ENCODE measurements at places on chromosomes 1 and 21.

DNA sequence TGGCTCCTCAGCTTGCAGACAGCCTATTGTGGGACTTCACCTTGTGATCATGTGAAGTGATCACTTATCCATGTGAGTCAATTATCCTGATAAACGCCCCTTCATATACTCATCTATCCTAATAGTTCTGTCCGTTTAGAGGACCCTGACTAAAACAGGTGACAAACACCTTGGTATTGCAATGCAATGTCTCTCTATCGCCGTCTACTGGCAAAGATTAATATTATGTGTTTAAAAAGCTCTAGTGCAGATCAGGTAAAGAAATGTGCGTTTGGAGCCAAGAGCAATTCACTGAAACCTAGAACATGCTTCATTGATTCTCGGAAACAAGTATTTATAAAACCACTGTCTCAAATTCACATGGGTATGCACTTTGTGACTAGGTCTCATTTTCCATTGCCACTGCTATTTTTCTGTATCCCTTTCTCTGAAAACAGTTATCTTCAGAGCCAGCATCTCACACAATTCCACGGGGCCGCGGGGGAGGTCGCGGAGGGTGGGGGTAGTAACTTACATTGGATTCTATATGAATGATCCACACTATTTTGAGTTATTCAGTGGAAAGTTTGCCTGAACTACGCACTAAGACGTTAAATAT lies 554.6 kb upstream of the NCAM2 start:
- no peak for DNase-seq

DNA sequence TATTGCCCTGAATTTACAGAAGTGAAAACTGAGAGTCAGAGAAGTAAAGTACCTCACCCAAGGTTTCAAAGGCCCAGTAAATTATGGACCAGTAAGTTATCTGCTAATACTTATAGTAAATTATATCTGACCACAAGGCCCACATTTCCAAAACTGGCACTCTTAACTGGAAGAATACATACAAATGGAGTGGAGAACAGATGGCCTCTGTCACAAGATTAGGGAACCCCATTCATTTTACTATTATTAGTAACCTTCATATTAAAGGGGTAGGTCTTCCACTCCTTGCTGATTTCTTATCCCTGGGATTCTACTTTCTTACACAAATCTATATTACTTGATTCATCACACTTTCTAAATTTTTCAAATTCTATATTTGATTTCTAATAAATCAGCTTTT lies 588.8 kb downstream of the NEGR1 start:
- no peak for DNase-seq

DNA sequence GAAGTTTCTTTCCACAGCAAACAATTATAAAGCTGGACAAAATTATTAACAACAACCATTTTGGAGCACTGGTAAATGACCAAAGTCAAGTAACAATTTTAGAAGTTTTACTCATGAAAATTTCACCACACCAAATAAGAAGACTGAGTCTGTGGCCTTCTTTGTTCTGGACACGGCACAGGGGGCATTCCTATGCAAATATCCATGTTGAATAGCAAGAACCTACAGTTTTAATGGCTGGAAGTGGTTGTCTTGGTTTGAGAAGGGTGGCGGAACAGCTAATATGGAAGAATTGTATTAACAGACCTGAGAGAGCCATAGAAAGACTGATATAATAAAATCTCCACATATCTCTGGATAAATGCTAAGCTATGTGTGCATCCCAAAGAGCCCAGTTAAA lies 29.4 kb upstream of the GADD45A start:
- no peak for DNase-seq

GRCh38 chr1:225114354-225114990 lies 185.0 kb downstream of the DNAH14 start:
- DNase-seq, result no peak

- no peak for DNase-seq
Measured at GRCh38 chr1:61320575-61320974, 238.2 kb downstream of the NFIA start.

GRCh38 chr1:43152866-43153265 lies 19.2 kb downstream of the EBNA1BP2 start:
- no peak for DNase-seq

DNA sequence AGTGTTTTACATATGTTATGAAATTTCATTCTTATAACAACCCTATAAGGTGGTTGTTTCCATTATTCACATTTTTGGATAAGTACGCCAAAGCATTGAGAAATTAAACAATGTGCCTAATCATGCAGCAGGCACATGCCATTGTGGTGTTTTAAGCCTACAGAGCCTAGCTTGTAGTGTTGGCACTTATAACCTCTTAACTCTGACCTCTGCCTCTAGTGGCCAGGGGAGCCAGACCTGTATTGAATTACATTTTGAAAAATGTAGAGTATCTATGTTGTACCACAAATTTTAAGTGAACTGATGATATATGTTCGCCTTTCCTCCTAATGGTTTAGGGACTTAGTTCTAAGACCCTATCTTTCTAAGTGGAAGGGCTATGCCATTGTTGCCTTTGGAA lies 61.0 kb downstream of the KCNK2 start:
- no peak for DNase-seq

- DNase-seq, result no peak
Measured at GRCh38 chr1:237205400-237206064, 163.5 kb downstream of the RYR2 start.

DNA sequence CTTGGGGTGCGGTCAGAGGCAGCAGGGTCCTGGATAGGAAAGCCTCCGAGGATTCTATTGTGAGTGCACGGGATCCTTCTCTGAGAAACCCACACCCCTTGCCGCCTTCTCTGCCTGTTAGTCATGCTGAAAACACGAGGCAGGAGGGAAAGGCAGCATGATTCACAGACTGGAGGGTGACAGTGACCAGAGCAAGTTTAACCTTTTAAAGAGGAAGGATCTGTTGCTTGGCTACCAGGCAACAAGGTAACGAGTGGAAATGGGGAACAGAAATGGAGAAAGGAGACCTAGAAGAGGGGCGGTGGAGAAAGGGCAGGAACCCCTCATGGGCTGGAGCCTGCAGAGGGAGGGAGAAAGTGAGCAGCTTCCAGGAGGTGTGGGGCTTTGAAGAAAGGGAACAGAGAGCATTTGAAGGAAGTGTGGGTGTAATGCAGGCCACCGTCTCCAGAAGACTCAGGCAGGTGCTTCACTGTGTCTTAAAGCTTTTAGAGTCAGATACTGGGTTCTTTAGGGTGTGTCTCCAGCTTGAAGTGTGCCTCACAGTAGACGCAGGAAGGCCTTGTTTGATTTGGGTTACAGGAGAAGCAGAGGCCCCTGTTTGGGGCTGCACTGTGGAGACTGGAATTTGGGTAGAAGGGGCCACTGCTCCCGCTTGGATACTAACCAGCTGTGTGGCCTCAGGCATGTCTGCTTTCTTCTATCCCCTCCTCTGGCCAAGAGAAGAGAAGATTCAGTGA lies 19.1 kb downstream of the OPTC start:
- peak; percentile 36 for DNase-seq

DNA sequence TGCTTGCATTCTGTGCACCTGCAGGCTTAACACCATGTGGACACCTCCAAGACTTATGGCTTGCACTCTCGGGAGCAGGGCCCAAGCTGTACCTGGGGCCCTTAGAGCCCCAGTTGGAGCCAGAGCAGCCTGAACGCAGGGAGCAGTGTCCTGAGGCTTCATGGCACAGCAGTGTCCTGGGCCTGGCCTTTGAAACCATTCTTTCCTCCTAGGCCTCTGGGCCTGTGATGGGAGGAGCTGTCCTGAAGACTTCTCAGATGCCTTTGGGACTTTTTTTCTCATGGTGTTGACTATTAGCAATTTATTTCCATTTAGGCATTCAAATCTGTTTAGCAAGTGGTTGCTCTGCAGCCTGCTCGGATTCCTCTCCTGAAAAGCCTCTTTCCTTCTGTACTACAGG lies 11.0 kb downstream of the RPTN start:
- no peak for DNase-seq

- no peak for DNase-seq
Measured at GRCh38 chr1:180501865-180502360, 464 bp downstream of the ACBD6 start.

- peak; percentile 29 for DNase-seq
Measured at GRCh38 chr1:19209439-19209989, 552 bp downstream of the UBR4 start.

All from CD4-positive, alpha-beta T cell treated with Interleukin-4 for 4 hours (primary cell).